ENCODE measurements at places on chromosomes 13 and 19.

DNA sequence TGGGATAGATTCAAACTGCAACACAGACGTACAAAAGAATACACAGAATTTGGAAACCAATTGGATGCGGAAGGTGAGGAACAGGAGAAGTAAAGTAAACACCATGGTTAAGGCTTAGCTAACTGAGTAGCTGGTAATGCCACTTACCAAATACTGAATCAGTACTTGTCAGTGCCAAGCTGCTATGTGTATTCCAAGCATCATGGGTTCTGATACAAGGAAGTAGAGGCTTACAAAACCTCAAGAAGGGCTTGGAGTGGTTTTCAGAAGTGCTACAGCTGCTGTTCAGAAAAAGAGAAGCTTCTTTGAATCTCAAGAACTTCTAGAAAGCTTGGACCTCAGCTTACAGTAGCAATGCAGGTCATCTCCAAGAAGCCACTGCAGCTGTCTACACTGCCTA lies 35.9 kb upstream of the DCT start:
- DNase-seq = no peak

DNA sequence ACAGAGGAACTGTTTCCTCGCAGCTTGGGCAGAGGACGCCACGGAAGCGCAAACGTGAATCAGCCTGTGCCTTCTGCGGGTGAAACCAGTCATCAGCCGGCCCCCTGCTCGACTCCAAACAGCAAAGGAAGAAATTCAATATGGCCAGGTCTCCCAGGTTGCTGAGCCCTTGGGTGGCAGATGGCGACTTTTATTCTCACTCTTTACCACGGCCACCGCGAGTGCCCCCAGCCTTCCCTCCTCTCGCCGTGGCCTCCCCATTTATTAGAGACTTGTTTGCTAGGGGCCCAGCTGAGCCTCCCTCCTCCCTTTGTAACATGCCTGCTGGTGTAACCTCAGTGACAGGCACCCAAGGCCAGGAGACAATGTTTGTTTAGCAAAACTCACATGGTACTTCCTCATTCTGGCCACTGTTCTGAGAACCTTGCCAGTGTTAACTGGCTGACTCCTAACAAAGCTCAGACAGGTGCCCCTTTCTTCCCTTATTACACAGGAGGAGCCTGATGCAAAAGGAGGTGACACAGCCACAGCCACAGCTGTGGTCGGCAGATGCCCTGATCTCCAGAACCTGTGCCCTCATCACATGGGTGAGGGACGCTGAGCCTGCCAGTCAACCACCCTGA lies 5.8 kb downstream of the RAB20 start:
- DNase-seq = no peak

GRCh38 chr19:38763795-38764220 lies 9.5 kb downstream of the LGALS7 start:
- no peak for DNase-seq

DNA sequence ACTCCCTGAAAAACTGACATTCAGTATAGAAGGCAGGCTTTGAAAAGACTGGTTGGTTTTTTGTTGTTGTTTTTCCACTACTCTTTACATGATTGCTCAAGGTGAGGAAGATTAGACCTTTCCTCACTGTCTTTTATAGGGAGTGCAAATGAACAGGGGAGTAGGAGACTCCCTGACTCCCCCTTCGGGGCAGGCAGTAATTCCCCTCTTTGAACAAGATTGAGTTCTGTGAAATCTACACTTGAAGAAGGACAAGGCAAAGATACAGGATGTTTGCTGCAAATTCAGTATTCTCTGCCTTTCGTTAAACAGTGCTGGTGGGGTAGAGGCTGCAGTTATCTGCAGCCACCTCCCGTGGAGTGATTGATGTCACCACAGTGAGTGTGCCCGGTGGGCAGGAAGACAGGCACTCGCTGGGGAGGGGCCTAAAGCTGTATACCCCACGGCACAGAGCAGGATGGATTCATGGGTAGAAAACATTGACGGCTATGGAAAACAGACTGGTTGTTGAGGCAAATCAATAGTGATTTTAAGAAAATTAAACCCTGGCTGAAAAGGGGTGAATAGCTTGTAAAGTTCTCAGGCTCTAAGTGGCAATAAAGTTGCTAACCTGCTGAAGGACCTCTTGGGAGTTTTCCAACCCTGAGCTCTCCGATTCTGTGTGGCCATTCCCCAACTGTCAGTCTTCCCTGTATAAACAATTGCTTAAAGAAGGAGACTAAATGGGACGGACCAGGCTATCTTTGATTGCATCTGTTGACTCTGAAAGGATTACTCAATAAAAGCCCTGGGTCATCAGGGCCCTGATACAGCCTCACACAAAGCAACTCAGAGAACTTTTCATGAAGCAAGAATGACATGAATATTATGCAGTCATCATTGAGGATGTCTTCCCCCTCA lies 308.3 kb downstream of the TBC1D4 start:
- no peak for DNase-seq

DNA sequence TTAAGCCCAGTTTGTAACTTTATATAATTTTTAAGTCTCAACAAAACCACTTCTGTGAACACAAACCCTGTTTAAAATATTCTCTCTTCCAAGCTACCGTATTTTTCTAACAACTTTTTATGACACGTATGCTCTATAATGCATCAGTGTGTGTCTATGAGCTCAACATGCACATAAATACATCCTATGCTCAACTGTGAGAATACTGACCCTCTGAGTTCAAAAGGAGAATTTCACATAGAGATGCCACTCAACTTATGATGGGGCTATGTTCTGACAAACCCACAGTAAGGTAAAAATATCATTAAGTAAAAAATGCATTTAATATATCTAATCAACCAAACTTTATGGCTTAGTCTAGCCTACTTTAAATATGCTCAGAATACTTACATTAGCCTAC lies 1139.7 kb upstream of the SPRY2 start:
- DNase-seq = no peak

DNA sequence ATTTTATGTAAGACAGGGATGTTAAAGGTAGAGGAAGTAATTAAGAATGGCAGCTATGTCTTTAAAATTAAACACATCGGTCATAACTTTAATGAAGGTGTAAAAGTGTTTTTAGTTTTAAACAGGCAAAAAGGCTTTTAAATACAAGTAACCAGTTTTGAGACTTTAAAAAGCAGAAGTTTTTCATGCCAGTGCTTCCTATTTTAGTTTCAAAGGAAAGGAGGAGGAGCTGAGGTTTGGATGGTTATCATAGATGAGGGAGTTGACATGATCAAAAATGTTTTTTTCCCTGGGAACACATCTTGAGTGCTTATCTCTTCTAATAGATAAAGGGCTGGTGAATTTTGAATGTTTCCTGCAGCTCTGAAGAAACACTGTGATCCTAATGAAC lies 42.9 kb downstream of the LRCH1 start:
- DNase-seq = no peak

DNA sequence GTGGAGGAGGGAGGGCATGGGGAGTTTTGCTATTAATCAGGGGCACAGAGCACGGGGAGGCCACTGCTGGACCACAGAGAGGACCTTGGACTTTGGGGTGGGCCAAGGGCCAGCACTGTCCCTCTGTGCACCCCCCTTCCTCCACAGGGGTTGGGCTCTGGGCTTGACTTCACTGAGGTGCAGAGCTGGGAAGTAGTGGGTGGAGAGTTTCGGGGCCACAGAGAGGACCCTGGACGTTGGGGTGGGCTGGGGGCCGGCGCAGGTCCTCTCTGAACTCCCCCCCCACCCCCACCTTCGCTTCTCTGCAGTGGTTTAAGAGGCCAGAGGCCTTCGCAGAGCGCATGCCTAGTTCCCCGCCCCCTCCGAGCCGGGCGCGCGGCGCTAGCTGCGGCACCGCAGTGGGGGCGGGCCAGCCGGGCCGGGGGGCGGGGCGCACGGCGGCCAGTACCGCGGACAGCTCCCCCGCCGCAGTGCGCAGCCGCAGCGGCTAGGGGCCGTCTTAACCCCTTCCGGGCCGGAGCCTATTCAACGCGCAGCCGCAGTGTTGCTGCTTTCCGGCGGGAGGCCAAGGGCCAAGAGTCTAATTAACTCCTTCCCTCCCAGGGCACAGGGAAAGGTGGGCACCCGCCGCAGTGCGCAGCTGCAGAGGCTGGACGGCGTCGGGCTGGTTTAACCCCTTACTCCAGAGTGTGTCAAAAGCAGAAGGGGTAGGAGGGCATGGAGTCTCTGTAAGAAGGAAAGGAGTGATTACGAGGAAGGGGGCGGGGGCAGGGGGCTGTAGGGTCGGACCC lies 3.7 kb downstream of the KCNC3 start:
- peak; percentile 7 for DNase-seq

DNA sequence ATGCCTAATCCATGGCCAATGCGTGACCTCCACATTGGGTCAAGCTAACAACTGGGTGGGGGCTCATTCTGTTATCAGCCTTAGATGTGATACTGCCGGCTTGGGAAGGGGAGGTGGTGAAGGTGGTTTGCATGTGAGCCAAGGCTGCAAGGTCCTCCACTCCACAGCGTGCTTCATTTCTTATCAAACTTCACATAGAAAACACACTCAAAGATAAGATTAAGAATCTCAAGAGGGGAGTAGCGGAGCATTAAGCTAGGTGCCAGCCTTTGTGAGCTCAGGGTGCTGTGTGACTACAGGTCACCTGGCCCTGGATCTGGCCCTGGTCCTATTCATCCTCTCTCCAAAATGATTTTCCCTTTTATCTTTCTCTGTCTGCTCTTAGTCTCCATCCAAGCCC lies 13.3 kb upstream of the ARGLU1 start:
- DNase-seq = no peak

- DNase-seq = peak; percentile 27
Measured at GRCh38 chr19:33374236-33374714, 766 bp downstream of the CEBPG start.

- peak; percentile 65 for DNase-seq
Measured at GRCh38 chr13:97205982-97206381, 16.2 kb upstream of the MBNL2 start.

DNA sequence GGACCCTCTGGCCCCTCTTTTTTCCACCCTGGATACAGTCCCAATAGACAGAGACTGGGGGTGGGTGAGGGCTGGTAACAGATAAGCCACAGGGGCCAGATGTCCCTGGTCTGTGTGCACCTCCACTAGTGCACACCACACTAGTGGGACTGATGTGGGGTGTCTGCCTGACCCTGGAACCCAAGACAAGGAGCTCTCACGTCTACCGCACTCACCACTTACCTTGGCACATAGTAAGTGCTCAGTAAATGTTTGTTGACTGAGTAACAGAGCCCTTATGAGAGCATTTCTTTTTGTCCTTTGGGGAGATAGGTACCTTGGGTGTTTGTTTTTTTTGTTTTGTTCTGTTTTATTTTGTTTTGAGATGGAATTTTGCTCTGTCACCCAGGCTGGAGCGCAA lies 23.1 kb upstream of the ZNF414 start:
- DNase-seq = no peak
